Osteocyte (in vitro differentiated cells): ENCODE measurements at places on chromosomes 7 and 10. TPM values are rescaled to one million over a fixed set of nuclear protein-coding genes. Genes with fewer than 3 reads are reported as not detected.

GRCh38 chr10:129770286-129770685, 193.8 kb downstream of the EBF3 start:
- no peaks in the 10 kb centered on the region for H3K27me3 ChIP-seq
- no peak overlapping the region for H3K27ac ChIP-seq
- peak; percentile 82 for DNase-seq
- no peaks in the 10 kb centered on the region for H3K4me1 ChIP-seq
- peaks cover 5% of the 10 kb centered on the region for H3K36me3 ChIP-seq
- H3K4me3 ChIP-seq, result no peak overlapping the region

- peaks cover 20% of the 10 kb centered on the region for H3K4me1 ChIP-seq
- peak overlapping the region; percentile 98 for H3K27ac ChIP-seq
- peak overlapping the region; percentile 89 for H3K4me3 ChIP-seq
- no peak for DNase-seq
These were observed 1.8 kb downstream of the TNRC18 start for GRCh38 chr7:5421714-5422395.

HTR5A gene
- total RNA-seq, result not detected in 2 replicates

CLDN4 gene
- total RNA-seq, result 0.50 and 0.62 TPM in 2 replicates

DNA sequence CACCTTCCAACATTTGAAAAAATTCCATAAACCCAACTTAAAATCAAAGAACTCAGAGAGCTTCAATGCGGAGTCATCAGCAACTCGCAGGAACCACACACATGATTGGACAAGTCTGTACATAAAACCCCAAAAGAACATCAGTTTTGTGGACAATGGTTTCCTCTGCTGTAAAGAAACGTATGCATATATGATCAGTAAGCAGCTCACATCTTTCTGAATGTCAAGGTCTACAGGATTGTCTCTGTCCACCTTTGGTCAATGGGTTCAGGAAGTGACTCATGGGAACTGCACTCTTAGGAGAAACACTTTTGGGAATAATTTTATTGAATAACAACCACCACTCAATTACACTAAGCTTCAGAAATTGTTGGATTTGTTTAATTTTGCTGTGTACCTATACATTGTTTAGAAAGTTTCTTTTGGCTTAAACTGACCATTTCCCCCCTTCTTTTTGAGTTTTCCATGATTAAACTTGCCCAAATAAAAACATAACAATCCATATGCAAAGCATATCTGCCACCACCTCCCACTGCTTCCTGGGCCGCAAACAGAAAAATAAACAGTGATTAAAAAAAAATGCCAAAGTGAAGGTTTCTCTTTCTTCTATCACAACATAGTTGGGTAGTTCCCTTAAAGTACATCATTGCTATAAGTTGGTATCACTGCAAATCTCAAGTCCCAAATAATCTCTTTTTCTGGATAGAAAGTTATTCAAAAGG, 27.3 kb upstream of the AFAP1L2 start:
- H3K4me3 ChIP-seq, result no peak overlapping the region
- H3K4me1 ChIP-seq, result peaks cover 10% of the 10 kb centered on the region
- no peak overlapping the region for H3K27ac ChIP-seq
- DNase-seq, result no peak
- H3K36me3 ChIP-seq, result peaks cover 22% of the 10 kb centered on the region

GRCh38 chr10:15712883-15713282, 6.8 kb downstream of the ITGA8 start:
- no peak overlapping the region for H3K27ac ChIP-seq
- DNase-seq, result no peak
- no peak overlapping the region for H3K4me3 ChIP-seq
- H3K27me3 ChIP-seq, result no peaks in the 10 kb centered on the region
- no peaks in the 10 kb centered on the region for H3K36me3 ChIP-seq

DNA sequence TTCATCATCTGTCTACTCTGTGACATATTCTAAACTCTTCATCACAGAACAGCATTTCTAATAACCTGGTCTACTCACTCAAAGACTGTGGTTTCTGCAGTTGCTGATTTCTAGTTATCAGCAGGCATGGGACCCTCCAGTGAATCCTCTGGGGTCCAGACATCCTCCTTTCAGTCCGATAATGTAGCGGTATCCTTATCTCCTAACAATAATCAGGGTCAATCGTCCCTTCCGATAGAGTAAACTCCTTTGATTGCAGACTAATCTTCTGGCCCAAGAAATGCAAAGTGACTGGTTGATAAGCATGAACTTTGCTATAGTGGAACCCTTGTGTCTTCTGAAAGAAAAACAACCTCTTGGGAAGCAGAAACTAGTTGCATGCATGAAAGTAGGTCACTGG, 1209.8 kb upstream of the CELF2 start:
- no peak overlapping the region for H3K27ac ChIP-seq
- no peak for DNase-seq
- no peaks in the 10 kb centered on the region for H3K36me3 ChIP-seq
- H3K4me1 ChIP-seq, result no peaks in the 10 kb centered on the region

DNA sequence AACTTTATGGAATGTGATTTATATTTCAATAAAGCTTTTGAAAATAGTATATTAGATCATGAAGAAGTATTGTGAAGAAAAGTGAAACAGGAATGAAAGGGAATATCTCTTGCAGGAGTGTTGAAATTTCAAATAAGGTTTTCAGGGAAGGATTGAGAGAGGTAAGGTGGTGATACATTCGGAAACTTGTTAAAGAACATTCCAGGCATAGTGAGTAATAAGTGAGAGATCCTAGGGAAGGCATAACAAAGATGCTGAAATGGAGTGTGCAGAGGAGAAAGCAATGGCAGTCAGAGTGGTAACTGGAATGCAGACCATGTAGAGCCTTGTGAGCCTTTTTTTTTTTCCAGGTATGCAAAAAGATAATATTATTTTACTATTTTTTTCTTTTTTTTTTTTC, 4.1 kb downstream of the OR9A4 start:
- no peaks in the 10 kb centered on the region for H3K4me1 ChIP-seq
- no peaks in the 10 kb centered on the region for H3K27me3 ChIP-seq
- DNase-seq, result no peak
- H3K36me3 ChIP-seq, result no peaks in the 10 kb centered on the region
- no peak overlapping the region for H3K27ac ChIP-seq
- H3K4me3 ChIP-seq, result no peak overlapping the region

SPAG6 gene
- total RNA-seq, result not detected in 2 replicates

- H3K27me3 ChIP-seq, result no peaks in the 10 kb centered on the region
- DNase-seq, result no peak
- no peaks in the 10 kb centered on the region for H3K36me3 ChIP-seq
- no peaks in the 10 kb centered on the region for H3K4me1 ChIP-seq
- H3K27ac ChIP-seq, result no peak overlapping the region
These were observed 243.3 kb downstream of the GRID1 start for GRCh38 chr10:86123304-86123703.

- peaks cover 8% of the 10 kb centered on the region for H3K36me3 ChIP-seq
- no peaks in the 10 kb centered on the region for H3K27me3 ChIP-seq
- H3K27ac ChIP-seq, result peak overlapping the region; percentile 89
- H3K4me3 ChIP-seq, result no peak overlapping the region
- no peak for DNase-seq
These were observed 28.0 kb upstream of the PPIF start for GRCh38 chr10:79319115-79319771.

DNA sequence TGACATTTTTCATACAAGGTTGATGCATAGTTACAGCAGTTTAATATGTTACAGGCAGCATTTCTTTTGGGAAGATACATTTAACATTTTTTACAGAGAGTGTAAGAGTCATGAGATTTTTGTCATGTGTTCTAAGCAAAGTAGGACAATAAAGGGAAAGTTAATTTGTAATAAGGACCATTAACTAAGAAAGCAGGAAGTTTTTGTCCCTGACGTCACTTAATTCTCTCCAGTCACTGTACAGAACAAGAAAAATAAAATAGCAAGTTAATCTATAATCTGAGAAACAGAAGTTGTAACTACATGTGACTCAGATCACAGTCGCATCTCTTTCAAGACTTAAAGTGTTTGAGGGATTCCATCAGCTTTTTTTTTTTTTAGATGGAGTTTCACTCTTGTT, 49.5 kb upstream of the CAPZA2 start:
- no peak overlapping the region for H3K27ac ChIP-seq
- H3K36me3 ChIP-seq, result no peaks in the 10 kb centered on the region
- no peaks in the 10 kb centered on the region for H3K27me3 ChIP-seq
- DNase-seq, result no peak

DNA sequence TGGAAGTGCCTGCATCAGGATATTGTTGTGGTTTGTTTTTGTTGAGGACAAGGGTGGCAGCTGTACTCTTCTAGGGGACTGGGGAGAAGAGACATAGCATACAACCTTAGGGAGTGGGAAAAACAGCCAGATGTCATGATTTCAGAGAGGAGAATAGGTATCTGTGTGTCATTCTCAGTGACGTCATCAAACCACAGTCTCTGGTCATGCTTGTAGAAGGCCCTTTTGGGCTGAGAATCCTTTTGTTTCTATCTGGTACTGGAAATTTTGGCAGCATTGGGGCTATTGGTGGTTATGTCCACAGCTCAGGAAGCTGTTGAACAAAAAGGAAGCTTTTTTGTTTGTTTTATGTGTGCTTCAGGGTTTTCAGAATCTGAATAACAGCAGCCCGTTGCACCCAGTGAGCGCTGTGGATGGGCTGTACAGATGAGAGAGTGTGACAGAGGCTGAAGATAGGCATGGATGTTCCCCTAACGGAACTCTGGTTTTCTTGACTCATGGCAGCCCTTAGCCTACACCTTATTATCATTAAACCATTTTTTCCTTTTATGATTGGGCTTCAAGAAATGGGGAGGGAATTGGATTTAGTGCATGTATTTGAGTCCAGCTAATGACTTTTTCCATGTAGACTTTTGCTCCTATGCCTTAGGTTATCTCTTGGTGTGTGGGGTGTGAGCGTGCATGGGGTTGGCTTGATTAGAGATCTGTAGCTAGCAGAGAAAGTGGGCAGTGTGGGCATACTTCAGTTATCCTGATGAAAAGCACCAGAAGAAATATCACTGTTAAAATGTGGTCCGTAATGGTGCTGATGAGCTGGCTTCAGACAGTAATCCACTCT, 65.7 kb downstream of the SND1 start:
- peaks cover 9% of the 10 kb centered on the region for H3K4me1 ChIP-seq
- H3K36me3 ChIP-seq, result peaks cover 53% of the 10 kb centered on the region
- H3K4me3 ChIP-seq, result no peak overlapping the region
- no peaks in the 10 kb centered on the region for H3K27me3 ChIP-seq
- no peak overlapping the region for H3K27ac ChIP-seq
- no peak for DNase-seq

NACAD gene
- 9.6 and 10.5 TPM in 2 replicates for total RNA-seq

HGF gene
- 13.9 and 16.0 TPM in 2 replicates for total RNA-seq

DNA sequence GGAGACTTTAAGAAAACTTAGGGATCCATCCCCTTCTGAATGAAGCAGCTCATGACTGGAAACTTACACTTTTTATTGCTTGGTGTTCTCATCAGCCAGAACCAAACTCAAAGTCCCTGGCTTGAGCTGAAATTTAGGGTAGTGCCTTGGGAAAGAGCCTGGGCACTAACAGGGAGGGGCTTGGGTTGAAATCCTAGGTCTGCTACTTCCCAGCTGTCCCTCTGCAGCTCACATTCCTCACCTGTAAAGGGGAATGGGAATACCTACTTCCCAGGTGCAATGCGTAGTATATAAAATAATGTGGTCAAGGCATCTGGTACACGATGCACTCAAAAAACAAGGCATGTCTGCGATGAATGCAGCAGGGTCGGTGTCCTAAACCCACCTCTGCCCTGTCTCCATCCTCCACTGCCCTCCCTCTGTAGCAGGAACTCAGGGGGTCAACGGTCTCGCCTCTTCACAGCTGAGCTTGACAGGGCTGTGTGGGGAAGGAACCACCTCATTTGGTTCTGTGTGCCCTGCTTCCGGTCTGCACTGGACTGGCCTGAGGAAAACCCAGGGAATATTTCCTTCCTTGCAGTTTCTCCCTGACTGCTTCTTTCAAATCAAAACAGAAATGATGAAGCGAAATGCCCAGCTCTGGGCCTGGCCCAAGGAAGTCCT, 80.0 kb downstream of the COBL start:
- H3K4me3 ChIP-seq, result no peak overlapping the region
- H3K27ac ChIP-seq, result no peak overlapping the region
- H3K27me3 ChIP-seq, result peaks cover 2% of the 10 kb centered on the region
- DNase-seq, result no peak
- no peaks in the 10 kb centered on the region for H3K4me1 ChIP-seq

NODAL gene
- not detected in 2 replicates for total RNA-seq

HPSE2 gene
- total RNA-seq, result not detected in 2 replicates

GRCh38 chr7:128172963-128173362, 68.1 kb upstream of the LEP start:
- H3K27me3 ChIP-seq, result peaks cover 77% of the 10 kb centered on the region
- H3K36me3 ChIP-seq, result no peaks in the 10 kb centered on the region
- no peak for DNase-seq
- H3K4me1 ChIP-seq, result peaks cover 8% of the 10 kb centered on the region
- H3K4me3 ChIP-seq, result no peak overlapping the region

DNA sequence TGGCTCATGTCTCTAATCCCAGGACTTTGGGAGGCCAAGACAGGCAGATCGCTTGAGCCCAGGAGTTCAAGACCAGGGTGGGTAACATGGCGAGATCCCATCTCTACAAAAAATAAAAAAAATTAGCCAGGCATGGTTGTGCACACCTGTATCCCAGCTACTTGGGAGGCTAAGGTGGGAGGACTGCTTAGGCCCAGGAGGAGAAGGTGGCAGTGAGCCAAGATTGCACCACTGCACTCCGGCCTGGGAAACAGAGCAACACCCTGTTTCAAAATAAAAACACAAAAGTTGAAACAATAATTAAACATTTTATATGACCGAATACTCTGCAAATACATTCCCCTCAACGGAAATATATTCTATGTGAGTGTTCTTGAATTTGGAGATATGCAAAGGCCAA, 40.3 kb downstream of the JMJD1C start:
- peaks cover 3% of the 10 kb centered on the region for H3K36me3 ChIP-seq
- H3K27ac ChIP-seq, result no peak overlapping the region
- peaks cover 33% of the 10 kb centered on the region for H3K4me1 ChIP-seq
- H3K4me3 ChIP-seq, result no peak overlapping the region
- DNase-seq, result no peak
- H3K27me3 ChIP-seq, result no peaks in the 10 kb centered on the region

- no peaks in the 10 kb centered on the region for H3K36me3 ChIP-seq
- no peaks in the 10 kb centered on the region for H3K27me3 ChIP-seq
- H3K4me3 ChIP-seq, result no peak overlapping the region
- H3K27ac ChIP-seq, result no peak overlapping the region
These were observed 61.5 kb upstream of the RPA3 start for GRCh38 chr7:7779888-7780287.

CYP3A7 gene
- not detected in 2 replicates for total RNA-seq
